Activated CD4-positive, CD25-positive, alpha-beta regulatory T cell treated with anti-CD3 and anti-CD28 coated beads, Interleukin-2, amount 50 U/mL, for 16 hours (primary cell): ENCODE measurements at places on chromosomes 11 and 22.
A peak's percentile ranks its signal among the peaks of the same experiment; 100 is the strongest.

- no peak for DNase-seq
Observed at GRCh38 chr11:19872512-19873145, 160.0 kb downstream of the NAV2 start.

GRCh38 chr22:36180038-36180880 is 19.7 kb upstream of the APOL3 start:
- peak; percentile 71 for DNase-seq

GRCh38 chr11:113504071-113504470 is 28.9 kb upstream of the DRD2 start:
- DNase-seq: no peak

GRCh38 chr11:8766043-8766987 is 83.7 kb downstream of the RPL27A start:
- DNase-seq: no peak

DNA sequence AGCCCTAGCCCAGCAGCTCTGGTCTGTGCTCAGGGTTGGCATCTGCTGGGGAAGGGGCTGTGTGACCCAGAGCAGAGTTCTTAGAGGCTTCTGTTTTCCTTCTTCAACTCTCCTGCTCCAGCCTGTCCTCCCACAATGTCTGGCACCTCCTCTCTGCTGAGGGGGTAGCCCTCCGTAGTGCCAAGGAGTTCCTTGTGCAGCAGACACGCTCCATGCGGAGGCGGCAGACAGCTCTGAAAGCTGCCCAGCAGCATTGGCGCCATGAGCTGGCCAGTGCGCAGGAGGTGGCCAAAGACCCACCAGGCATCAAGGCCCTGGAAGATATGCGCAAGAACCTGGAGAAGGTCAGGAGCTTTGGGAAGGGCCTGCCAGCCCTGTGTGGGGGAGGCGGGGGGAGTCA is 69.3 kb downstream of the CEP164 start:
- no peak for DNase-seq

DNA sequence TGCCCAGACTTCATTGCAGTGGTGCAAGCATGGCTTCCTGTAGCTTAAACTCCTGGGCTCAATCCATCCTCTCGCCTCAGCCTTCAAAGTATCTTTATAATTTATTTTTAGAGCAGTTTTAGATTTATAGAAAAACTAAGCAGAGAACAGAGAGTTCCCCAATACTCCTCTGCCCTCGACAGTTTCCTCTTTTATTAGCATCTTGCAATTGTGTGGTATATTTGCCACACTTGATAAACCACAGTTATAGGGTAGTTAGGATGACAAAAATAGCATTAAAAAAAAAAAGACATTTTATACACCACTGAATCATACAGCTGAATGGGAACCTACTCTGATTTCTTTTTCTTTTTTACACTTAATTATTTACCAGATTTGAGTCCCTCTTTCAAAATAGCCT is 31.2 kb downstream of the MS4A2 start:
- DNase-seq: no peak

DNA sequence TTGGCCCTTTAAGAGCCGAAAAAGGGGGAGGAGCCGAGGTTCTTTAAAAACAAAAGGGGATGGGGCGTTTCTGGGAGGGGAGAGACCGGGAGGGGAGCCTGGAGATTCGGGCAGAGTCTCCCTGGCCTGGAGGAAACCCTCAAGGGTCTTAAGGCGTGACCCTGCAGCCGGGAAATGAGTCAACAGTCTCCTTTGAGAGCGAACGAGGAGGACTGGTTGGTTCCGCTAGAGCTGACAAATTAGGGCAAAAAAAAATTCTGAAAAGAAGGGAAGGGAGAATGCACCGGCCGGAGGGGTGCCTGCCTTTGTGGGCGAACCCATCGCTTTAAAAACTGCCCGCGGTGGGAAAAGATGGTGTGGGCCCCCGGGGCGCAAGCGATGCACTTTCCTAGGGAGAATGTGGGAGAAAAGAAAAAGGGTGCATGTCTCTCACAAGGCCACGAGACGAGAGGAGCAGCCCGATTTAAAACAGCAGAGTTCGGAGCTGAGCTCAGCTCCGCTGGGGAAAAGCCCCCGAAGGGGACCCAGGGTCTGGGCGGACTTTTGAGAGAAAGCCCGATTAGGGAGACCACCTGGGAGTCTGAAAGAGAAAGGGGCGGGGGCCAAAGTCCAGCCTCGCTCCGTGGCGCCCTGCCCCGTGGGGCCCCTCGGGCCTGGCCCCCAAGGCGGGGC is 874 bp downstream of the ZFTA start:
- peak; percentile 12 for DNase-seq

DNA sequence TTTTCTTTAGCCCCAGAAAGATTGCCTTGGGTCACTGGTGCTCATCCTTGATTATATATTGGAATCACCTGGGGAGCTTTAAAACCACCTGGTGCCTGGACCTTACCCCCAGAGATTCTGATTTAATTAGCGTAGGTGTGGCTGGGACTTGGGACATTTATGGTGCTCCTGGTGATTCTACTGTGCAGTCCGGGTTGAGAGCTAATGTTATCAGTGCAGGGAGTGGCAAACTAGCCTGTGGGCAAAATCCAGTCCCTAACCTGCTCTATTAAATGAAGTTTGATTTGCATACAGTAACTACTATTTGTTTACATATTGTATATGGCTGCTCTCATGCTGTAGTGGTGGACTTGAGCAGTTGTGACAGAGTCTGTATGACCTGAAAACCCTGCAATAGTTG is 134.0 kb upstream of the SORL1-AS1 start:
- DNase-seq: no peak

- no peak for DNase-seq
Observed at GRCh38 chr22:48974443-48975315, 853.0 kb downstream of the BRD1 start.

GRCh38 chr22:33971561-33971961 is 51.3 kb upstream of the LARGE1 start:
- DNase-seq: no peak

DNA sequence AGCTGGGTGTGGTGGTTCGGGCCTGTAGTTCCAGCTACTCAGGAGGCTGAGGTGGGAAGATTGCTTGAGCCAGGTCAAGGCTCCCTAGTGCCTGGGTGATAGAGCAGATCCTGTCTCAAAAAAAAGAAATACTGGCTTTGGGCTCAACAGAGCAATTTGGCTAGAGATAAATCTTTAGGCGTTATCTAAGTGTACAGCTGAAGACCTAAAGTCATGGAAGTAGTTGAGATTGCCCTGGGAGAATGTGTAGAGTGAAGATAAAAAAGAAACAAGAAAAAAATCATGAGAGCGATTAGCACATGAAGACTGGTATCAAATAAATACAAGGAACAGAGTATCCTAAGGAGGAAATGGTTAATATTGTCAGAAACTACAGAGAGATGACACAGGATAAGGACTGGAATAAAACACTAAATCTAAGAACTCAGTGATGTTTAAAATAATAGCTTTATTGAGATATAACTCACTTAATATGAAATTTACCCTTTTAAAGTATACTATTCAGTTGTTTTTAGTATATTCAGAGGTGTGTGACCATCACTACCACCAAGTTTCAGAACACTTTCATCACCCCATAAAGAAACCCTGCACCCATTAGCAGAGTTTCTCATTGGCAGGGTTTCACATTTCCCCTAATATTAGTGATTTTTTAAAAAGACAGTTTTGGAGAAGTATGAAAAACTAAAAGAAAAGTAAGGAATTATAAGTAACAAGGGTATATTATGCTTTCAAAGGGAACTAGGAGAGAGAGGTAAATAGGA is 20.7 kb downstream of the PIK3C2A start:
- no peak for DNase-seq

DNA sequence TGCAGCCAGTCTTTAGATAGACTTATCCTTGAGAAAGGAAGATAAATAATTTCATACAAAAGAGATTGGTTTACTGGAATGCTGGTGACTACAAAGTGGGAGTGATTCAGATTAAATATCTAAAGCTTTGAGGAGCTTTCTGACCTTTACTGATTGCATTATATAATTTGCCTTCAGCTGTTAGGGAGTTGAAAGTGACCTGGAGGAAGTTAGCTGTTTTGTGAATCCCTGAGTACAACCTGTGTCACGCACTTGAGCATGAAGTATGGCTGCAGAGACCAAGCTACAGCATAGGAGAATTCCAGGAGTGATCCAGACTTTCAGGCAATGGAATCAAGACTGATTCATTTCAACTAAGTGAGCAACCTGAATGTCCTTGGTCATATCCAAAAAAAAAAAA is 1848.3 kb upstream of the RAG2 start:
- no peak for DNase-seq

DNA sequence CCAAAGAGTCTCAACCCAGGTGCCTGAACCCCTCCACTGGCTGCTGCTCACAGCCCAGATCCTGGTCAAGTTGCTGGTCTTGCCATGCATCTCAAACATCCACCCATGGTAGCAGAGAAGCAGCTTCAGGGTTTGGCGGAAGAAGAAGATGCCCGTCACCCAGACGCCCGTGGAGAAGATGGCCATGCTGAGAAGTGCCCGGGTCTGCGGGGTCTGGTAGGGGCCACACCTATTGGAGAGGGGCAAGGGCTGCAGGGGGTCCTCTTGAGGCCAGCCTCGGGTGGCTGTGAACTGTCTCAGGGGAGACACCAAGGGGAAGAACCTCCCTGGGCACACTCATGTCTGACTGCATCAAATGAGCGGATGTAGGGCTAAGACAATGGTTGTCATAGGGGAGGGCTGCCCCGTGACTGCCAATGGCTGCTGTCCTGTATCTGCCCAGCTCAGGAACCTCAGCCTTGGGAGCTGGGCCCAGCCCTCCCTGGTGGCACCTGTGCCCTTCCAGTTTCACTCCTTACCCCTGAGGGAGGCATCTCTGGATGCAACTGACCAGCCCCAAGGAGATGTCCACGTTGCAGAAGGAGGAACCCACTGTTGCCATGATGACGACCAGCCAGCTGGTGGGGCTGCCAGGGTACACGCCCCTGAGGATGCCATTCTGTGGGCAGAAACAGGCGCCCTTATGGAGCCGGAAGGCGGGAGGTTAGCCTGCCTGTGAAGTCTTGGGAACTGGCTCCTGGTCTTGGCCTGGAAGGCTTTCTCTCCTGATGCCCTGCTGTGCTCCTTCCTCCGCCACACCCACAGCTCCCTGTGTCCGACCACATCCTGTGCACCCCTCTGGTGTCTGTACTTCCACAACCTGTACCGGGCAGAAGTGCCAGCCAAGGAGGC is 1.2 kb downstream of the CPT1B start:
- no peak for DNase-seq

DNA sequence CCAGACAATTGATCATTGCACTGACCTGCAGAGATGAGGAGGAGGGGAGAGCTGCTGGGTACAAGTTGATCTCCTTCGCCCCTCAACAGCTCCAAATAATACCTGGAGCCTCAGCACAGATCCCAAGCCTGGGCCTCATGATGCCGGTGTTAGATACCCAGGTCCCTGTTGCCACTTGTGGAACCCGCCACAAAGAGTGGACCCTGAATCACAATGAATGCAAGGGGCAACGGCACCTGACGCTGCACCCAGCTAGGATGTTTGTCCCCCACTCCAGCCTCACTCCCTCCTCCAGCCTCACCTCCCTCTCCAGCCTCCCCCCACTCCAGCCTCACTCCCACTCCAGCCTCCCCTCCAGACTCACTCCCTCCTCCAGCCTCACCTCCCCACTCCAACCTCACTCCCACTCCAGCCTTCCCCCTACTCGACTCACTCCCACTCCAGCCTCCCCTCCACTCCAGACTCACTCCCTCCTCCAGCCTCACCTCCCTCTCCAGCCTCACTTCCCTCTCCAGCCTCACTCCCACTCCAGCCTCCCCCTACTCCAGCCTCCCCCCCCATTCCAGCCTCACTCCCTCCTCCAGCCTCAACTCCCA is 879.0 kb downstream of the BRD1 start:
- DNase-seq: no peak

DNA sequence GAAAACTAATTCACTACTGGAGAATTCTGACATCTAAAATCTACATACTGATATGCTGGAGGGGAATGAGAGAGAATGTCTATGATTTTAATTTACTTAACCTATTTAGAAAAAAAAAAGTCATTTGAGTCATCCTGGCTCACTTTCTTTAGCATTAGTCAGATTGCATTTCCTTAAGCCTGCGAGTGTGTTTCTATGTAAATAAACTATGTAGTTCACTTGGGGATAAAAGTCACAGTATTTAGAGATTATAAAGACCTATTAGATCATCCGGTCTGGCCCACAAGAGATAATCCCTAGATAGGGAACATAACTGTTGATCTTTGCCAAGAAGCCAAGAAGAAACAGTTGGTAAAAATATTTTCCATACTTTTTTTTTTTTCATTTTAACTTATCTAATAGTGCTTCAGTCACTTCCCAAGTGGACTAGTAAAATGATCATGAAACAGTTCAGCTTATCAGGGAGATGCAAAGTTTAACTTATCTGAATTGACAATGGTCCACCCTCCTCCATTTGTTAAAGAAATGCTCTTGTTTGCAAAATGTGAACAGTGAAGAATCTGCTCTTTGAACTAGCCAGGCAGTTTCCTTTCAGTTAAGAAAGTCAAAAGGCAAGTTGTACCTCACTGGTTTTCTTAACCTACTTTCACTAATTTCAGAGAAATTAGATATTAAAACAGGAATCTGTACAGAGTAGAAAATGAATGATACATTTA is 21.2 kb upstream of the BLID start:
- no peak for DNase-seq

DNA sequence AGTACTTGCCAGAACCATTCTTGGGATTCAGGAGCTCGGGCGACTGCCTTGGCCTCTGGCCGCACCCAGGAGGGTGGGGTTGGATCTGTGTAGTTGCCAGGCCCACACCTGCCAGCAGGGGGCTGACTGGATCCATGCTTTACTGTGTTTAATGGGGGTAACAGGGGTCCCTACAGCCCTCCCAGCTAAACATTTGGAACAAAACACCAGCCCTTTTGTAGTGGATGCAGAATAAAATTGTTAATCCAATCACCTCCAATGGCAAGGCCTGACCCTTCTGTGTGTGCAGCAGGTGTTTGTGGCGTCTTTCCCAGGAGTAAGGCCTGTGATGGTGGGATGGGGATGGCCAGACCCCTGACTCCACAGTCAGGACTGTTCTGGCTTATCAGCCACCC is 22.5 kb downstream of the SUN2 start:
- DNase-seq: no peak

- no peak for DNase-seq
Observed at GRCh38 chr11:85974122-85974521, 94.8 kb downstream of the PICALM start.

- no peak for DNase-seq
Observed at GRCh38 chr11:11570823-11571222, 51.0 kb downstream of the GALNT18 start.

DNA sequence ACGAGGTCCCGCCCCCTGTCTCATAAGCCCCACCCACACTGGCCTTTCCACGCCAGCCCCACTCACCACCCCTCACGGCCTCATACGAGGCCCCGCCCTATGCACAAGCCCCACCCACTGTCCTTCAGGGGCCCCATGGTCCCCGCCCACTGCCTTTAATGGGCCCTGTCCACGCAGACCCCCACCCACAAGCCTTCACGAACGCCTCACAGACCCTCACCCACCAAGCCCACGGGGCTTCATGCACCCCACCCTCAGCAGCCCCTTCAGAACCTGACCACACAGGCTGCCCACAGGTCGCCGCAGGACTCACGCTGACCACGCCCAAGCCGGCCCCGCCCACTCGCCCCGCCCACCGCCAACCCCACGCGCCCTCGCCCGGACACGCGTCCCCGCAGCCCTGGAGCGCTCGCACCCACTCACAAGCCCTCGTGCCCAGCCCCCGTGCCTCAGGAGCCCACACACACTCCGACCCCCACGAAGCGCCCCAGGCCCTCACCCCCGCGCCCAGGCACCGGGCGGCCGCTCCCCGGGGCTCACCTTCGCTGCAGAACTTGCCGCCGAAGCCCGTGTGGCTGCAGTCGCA is 10.5 kb downstream of the NRXN2 start:
- DNase-seq: no peak

GRCh38 chr11:6284250-6284649 is 24.6 kb downstream of the CCKBR start:
- DNase-seq: no peak

GRCh38 chr22:42270176-42270509 is 310 bp downstream of the TCF20 start:
- no peak for DNase-seq
